CD4-positive, alpha-beta T cell treated with Interleukin-17A for 4 hours (primary cell): ENCODE measurements at places on chromosomes 1 and 21.

GRCh38 chr21:46184625-46185555, 631 bp upstream of the SPATC1L start:
- peak; percentile 70 for DNase-seq

DNA sequence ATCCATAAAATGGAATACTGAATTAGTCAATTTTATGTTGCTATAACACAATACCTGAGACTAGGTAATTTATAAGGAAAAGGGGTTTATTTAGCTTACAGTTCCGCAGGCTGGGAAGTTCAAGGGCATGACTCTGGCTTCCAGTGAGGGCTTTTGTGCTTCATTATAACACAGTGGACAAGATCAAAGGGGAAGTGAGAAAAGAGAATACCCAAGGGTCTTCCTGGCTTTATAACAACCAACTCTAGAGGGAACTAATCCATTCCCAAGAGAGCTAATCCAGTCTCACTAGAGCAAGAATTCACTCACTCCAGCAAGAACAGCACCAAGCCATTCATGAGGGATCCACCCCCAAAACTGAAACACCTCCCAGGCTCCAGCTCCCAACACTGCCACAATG, 3.1 kb downstream of the KIFAP3 start:
- DNase-seq, result no peak

GRCh38 chr1:66373157-66373591, 160.8 kb upstream of the SGIP1 start:
- no peak for DNase-seq

DNA sequence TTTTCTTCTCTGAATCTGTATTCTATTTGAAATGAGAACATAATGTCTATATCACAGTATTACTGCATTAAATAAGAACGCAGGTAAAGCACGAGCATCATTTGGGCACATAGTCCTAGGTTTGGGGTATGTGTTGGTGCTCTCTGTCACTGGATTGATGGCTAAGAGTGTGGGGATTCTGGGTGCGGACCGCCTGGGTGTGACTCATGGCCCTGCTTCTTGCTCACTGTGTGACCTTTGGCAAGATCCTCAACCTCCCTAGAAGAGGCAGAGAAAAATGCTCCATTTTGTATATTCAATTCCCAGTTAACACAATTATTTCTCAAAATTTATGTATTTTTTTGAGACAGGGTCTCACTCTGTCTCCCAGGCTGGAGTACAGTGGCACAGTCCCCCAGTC, 99.7 kb downstream of the LAMC2 start:
- DNase-seq, result no peak

- no peak for DNase-seq
Measured at GRCh38 chr21:44965251-44966022, 25.6 kb downstream of the SLX9 start.

- DNase-seq, result no peak
Measured at GRCh38 chr1:45141247-45142003, 65.0 kb downstream of the ZSWIM5 start.

GRCh38 chr1:107817935-107818334, 147.0 kb downstream of the VAV3 start:
- DNase-seq, result no peak

DNA sequence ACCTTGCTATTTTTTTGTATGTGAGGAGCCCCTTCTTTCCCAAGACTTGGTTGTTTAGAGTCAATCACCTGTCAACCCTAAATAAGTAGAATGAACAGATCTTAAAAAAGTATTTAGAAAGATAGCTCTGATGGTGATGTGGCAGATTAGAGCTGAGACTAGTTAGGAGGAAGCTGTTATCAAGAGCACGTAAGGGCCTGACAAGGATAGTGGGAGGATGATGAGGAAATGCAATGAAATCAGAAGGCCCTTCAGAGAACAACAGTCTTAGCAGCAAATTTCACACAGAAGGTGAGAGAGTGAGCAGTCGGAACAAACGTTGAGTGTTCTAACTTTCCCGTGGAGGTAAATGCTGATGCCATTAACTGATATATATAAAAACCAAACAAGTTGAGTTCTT, 15.9 kb upstream of the S1PR1 start:
- DNase-seq, result no peak

GRCh38 chr1:202252271-202252670, 58.7 kb downstream of the LGR6 start:
- DNase-seq, result no peak

GRCh38 chr21:33802481-33802880, 113.1 kb downstream of the ATP5PO start:
- no peak for DNase-seq

DNA sequence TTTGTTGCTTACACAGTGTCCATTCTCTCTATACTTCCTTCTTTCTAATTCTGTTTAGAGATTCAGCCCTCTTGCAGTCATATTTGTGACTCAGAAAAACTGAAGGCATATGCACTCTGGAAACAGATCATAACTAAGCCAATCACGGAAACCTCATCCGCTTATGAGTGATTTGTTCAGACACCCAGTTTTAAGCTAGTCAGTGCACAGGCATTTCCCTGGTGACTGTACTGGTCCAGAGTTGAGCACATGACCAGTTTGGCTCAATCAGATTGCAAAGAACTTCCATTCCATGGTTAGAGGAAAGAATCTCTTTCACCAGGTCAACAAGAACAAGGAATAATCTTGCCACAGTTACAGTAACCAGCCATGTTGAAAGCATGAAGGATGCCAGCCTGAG, 69.2 kb upstream of the SGIP1 start:
- DNase-seq, result no peak

DNA sequence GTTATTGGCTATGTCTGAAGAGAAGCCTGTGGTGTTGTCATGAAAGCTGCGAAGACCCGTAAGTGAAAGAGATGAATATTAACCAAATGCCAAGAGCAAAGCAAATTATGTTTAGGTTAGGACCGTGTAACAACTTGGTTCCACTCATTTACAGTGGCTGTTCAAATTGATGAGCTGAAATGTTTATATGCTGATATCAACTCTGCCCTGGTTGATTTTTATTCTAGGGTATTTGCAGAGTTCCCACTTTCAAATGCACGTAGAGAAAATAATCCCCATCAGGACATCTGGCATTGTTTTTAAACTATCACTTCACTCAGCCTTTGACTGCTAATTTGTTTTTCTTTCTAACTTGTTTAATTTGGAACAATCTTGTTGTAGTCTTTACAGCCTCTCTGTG, 581.6 kb upstream of the ADAMTS5 start:
- DNase-seq, result no peak

GRCh38 chr21:45294509-45295291, 7.0 kb upstream of the POFUT2 start:
- no peak for DNase-seq

GRCh38 chr21:36859744-36860501, 106.5 kb downstream of the HLCS start:
- DNase-seq, result peak; percentile 34

- DNase-seq, result no peak
Measured at GRCh38 chr21:27596196-27596595, 629.3 kb upstream of the ADAMTS5 start.

- DNase-seq, result peak; percentile 45
Measured at GRCh38 chr1:78003882-78004718, 639 bp upstream of the DNAJB4 start.

GRCh38 chr1:234610061-234610665, at the start of gene IRF2BP2:
IRF2BP2 (minus strand) TSS chr1:234610178; CDS start chr1:234609494, 684 bp downstream.
- DNase-seq, result peak; percentile 85

- DNase-seq, result no peak
Measured at GRCh38 chr1:10677491-10678391, 118.7 kb downstream of the CASZ1 start.
